Stimulated activated CD8-positive, alpha-beta memory T cell treated with anti-CD3 and anti-CD28 coated beads, Interleukin-2, amount 100 ng/mL, for 48 hours (primary cell): ENCODE measurements at places on chromosomes 5 and 9.

- no peak for DNase-seq
These were observed 14.3 kb downstream of the GEMIN5 start for GRCh38 chr5:154923441-154924430.

DNA sequence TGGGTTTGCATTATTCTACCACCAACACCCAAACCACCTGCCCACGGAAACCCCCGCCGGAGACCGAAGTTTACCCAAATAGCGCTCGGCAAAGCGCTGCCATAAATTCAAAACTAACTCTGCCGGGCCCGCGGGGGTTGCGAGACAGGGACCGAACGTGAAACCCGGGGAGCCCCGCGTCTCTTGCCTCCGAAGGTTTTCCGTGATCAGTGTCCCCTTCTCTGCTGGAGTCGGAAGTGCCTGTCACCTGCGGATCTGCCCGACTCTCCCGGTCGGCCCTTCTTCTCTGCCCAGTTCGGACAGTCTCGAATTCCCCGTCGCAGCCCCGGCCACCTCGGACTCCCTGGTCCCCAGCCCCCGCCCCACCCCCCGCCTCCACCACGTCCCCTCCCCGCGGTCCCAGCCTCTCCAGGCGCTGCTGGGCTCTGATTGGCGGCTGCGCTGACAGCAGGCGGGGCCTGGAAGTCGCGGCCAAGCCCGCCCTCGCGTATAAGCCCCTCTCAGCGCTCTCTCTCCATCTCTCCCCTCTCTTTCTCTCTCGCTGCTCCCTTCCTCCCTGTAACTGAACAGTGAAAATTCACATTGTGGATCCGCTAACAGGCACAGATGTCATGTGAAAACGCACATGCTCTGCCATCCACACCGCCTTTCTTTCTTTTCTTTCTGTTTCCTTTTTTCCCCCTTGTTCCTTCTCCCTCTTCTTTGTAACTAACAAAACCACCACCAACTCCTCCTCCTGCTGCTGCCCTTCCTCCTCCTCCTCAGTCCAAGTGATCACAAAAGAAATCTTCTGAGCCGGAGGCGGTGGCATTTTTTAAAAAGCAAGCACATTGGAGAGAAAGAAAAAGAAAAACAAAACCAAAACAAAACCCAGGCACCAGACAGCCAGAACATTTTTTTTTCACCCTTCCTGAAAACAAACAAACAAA, at the start of gene RORB:
Gene RORB, plus strand, starts transcription at position 517 of the 929 bp plus-strand sequence. CDS start 642 bp downstream, outside the sequence.
- no peak for DNase-seq

- DNase-seq, result no peak
These were observed 265.5 kb upstream of the PCSK5 start for GRCh38 chr9:75624998-75625397.

GRCh38 chr9:133502112-133502511, 22.6 kb downstream of the MYMK start:
- no peak for DNase-seq

GRCh38 chr5:163106098-163106497, 331.3 kb upstream of the CCNG1 start:
- no peak for DNase-seq

DNA sequence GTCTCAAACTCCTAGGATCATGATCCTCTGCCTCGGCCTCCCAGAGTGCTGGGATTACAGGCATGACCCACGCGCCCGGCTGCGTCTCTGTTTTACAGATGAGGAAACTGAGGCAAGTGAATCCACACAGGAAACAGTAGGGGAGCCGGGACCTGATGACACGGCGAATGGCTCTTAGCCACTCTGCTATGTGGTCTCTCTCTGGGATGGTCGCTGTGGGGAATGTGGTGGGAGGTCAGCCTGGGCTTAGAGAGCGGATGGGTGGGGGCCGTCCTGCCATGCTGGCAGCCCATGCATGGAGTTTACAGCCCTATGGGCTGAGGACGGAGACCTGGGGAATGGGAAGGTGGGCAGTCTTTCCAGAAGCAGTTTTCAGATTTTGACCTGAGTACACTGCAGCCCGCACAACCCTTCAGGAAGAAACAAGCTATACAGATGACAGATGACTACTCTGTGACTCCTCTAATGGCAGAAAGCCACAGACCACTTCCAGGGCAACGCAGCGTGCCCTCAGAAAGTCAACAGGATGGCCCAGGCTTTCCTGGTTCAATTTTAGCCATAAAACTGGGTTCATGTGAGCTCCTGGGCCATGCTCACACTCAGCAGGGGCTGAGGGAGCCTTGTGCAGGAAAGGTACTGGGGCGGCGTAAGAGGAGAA, 136.1 kb upstream of the RAPGEF1 start:
- DNase-seq, result no peak

DNA sequence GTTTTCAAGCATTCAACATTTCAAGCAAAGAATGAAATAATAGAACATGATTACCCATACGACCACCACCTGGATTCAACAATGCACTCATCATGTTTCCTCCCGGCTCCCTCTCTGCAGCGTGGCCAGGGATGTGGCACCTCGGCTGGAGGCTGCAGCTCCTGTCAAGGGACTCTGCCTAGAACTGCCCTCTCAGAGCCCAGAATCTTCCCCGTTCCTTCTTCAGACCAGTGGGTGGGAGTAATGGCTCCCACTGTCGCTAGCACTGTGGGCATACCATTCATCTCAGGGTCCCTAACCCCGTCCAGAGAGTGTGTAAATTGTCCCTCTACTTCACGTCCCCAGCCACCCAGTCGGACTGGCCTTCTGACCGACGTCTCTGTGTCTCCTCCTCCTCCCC, 118.6 kb upstream of the COL5A1 start:
- DNase-seq, result no peak

GRCh38 chr9:72203205-72203803, 54.1 kb downstream of the GDA start:
- DNase-seq, result no peak

DNA sequence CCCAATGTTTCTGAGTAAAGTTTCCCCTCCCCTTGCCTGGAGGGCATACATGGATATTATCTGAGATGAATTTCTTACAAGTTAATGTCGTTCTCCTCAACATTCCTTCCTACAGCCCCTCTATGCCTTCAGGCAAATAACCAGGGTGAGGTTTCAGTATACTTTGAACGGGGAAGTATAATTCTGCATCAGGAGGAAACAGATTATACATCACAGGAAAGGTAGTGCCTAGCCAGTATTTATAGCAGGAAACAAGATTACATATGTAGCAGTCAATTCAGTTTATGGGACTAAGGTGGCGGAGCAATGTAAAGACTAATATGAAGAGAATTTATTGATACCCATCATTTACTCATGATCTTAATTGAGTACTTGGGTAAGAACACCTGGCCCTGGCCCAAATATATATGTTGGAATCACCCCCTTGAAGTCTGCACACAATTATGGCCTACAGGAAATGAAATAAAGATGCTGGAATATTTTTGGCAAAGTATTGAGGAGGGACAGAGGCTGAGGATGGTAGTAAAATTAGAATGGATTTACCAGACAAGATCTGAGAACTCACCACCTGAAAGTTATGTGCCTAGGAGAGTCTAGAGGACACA, 661.1 kb downstream of the PTPRD start:
- DNase-seq, result no peak

- no peak for DNase-seq
These were observed 1.5 kb downstream of the MAMDC4 start for GRCh38 chr9:136853596-136854112.

GRCh38 chr9:93221044-93221443, 37.1 kb downstream of the WNK2 start:
- no peak for DNase-seq

DNA sequence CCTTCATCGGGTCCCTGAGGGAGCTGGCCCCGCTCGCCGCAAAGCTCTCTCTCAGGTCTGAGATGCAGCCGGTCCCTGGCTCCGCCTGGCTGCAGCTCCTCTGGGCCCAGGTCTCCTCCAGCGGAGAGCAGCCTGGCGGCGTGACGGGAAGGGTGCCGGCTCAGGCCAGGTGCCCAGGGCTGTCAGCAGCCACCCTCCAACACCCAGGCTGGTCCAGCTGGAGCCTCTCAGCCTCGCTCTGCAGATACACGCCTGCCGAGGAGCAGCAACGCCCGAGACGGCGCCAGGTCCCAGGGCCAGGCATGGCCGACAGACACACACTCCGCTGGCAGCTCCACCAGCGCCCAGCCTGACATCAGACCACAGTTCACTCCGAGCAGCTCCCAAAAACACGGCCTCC, 25.6 kb downstream of the FAM163B start:
- no peak for DNase-seq

GRCh38 chr5:62256161-62257019, 49.6 kb upstream of the KIF2A start:
- DNase-seq, result no peak

- no peak for DNase-seq
These were observed 84.5 kb downstream of the FGF1 start for GRCh38 chr5:142601432-142601831.

- no peak for DNase-seq
These were observed 28.4 kb downstream of the ZFP62 start for GRCh38 chr5:180832638-180833068.

- peak; percentile 49 for DNase-seq
These were observed at the start of gene ARSB for GRCh38 chr5:78985116-78985724. ARSB (minus strand) TSS chr5:78985310; CDS start chr5:78985248, 62 bp downstream.

DNA sequence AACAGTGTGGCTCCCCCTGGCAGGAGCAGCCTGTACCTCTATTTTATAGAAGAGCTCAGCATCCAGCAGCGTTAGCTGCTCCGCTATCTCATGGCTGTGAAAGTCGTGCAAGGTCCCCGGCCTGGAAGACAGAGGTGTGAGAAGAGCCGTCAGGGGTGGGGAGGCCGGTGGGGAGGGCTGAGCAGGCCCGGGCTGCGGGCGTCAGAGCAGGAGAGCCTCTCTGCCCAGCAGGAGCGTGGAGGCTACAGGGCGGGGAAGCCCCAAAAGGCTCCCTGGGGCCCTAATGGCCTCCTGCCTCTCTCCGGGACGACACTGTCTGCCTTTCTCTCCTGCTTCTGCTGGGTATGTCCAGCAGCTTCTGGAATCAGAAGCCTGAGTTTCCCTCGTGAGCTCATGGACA, 42.6 kb downstream of the PRRT1B start:
- no peak for DNase-seq

DNA sequence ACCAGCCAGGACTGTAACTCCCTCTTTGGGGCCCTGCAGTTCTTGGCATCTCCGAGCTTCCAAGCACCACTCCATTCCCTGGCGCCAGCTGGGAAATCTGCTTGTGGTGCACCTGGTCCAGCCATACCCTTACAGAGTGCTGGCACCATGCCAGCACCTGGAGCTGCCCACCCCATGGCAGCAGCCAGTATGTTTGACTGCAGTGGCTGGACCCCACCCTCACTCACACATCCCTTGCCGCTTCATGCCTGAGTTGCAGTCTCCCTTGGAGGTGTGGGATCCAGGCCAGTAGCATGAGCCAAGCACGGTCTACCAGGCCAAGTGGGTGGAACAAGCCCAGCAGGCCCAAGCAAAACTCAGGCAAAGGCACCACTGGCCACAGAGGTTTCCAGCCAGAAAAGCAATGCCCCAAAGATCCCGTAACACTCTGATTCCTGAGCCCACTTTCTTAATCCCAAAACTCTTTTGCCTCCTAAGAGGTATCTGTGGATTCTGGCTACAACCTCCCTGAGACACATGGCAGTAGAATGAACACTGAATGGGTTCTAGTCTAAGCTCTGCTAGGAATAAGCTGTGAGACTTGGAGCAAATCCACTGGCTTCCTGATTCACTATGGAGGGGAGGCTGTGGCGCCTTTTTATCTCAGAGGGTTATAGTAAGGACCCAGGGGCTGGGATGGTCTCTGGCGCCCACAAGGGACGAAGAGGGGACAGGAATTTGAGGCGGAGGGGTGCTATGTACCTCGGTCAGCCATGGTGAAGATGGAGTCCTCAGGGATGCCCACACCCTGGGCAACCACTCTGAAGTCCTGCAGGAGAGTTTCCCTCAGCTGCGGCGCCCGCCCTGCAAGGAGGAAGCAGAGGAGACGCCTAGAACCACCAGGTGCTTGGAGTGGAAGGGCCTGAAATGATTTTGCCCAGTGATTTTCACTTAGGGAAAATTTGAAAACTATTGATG, 5.6 kb downstream of the AMBP start:
- no peak for DNase-seq

DNA sequence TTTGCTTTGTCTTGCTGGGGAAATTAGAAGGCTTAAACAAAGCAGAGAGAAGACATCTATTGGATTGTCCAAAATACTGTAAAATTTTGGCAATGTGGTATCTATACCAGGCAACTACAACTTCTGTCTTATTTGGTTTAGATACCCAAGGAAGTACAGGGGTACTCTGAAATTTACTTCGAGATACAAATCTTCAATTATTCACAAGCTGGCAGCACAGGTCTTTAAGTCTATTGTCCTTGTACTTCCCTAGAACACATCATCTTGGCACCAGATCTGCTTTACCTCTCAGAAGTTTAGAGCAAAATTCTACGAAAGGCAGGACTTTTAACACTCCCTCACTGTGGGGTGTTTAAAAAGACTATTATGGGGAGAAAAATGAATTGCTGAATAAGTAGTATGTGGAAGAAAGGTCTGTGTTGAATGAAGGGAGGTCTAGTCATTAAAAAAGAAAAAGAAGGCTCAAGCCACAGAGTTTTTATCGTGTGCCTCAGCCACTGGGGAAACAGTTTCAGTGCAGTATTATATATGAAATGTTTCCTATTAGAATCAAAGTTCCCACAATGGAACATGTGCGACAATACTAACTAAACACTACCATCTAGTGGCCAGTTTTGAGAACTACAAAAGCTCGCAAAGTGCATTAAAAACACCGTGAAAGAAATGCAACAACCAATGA, 93.7 kb downstream of the PDE4D start:
- no peak for DNase-seq

DNA sequence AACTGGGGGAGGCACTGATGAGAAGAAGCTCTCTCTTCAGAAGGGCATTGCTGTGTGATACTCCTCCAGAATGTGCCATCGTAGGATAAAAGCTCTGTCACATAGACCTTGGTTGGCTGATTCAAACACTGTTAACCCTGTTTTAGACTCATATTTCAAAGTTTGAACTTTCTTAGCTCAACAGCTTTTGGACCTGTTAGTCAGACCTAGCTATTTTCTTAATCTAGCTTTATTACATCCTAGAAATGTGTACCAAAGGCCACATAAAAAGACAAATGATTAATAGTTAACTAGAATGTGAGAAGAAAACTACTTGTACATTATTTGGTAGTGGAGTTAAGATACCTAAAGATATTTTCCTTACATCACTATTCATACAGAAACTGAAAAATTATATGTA, 4.3 kb downstream of the RHOBTB3 start:
- no peak for DNase-seq

DNA sequence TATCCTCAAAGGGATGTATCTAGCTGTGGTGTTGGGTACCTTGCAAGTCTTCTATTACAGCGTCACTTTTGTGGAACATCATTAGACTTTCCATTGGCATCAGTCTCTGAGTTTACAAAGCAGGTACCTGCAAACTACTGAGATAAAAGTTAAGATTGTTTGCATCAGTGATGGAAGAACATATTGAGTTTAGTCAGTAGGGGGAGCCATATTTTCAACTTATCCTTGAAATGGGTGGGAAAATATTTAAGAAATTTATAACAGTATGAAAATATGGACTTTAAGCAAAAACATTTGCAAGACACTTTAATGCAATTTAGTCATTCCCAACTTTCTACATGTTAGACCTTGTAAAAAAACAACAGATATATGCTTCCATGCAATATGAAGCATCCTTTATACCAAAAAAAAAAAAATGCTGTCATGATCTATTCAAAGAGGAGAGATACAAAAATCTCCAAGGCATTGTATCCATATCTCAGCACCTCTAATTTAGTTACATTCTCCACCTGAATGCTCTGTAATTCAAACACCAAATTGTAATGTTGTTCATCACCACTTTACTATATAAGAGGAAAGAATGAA, 98.6 kb upstream of the ADAMTS19 start:
- no peak for DNase-seq

GRCh38 chr5:107799306-107799705, 128.6 kb upstream of the EFNA5 start:
- DNase-seq, result no peak
